NCI-H1048 (cell line): ENCODE measurements at places on chromosomes 5 and 9.

DNA sequence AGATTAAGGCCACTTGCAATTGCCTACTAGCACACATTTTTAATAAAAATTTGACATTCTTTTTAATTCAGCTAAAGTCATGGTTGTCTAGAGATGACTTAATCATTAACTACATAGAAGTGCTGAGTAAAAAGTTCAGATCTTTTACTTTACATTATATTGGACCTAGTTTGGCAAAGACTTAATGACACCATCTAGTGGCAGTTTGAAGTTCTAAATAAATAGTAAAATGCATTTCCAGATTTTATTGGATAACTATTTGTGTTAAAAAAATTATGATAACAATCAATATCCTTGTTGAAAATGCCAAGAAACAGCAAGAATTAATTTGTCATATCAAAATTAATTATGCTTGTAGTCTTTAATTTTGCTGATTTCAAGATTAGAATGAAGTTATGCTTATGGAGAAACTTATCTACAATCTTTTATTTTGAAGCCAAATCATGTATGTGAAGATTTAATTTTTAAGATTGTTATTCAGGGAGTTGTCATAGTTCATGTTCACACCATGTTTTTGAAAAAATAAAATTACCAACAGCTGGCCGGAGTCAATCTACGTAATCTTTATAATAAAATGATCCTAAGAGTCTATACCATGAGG is 69.6 kb upstream of the PJA2 start:
- no peak for DNase-seq

DNA sequence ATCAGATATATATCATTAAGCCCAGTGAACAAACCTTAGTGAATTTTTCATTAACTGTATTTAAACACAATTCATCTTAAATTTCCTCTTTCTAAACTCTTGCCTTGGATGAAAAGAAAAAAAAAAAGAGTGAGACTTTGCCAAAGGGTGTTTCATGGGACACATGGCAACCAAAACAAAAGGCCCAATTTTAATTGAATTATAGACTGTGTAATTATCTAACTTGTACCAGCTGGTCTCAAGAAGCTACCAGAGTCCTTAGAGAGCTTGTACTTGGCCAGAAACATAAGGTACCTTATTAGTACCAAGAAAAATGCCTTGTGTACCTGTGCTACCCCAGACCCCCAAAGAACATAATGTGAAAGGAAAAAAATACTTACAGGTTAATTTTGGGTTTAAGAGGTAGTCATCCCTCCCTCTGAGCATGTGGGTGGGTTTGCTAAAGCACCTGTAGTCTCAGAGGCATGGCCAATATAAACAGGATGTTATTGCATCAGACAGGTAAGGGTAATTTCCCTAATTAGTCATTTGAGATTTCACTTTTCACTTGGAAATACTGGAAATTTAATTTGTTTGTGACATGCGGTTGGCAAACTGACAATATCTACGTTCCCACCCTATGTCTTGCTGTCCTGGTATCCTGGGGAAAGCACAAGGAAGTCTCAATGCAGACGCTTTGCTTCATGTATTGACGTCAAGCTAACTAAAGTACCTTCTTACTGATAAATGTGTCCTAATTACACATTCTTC is 90.1 kb downstream of the SNCAIP start:
- no peak for DNase-seq

- DNase-seq: no peak
Observed at GRCh38 chr9:70229026-70229425, 29.8 kb upstream of the SMC5 start.

GRCh38 chr9:120937596-120937995 is 11.0 kb upstream of the TRAF1 start:
- no peak for DNase-seq

DNA sequence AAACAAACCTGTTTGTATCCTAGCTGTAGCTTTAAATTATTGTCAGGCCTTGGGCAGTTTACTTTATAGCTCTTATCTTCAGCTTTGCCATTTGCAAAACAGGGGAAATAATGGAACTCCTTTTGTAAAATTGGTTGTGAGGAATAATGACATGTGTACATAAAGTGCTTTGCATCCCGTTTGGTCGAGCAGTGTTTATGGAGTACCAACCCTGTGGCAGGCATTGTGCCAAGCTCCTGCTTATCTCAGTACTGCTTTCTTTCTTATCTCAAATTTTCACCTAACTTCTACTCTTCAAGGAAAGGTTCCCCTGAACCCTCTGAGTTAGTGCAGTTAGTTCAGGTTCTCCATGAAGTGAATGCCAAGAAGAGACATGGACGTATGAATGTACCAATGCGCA is 9.4 kb upstream of the TENT2 start:
- peak; percentile 41 for DNase-seq

DNA sequence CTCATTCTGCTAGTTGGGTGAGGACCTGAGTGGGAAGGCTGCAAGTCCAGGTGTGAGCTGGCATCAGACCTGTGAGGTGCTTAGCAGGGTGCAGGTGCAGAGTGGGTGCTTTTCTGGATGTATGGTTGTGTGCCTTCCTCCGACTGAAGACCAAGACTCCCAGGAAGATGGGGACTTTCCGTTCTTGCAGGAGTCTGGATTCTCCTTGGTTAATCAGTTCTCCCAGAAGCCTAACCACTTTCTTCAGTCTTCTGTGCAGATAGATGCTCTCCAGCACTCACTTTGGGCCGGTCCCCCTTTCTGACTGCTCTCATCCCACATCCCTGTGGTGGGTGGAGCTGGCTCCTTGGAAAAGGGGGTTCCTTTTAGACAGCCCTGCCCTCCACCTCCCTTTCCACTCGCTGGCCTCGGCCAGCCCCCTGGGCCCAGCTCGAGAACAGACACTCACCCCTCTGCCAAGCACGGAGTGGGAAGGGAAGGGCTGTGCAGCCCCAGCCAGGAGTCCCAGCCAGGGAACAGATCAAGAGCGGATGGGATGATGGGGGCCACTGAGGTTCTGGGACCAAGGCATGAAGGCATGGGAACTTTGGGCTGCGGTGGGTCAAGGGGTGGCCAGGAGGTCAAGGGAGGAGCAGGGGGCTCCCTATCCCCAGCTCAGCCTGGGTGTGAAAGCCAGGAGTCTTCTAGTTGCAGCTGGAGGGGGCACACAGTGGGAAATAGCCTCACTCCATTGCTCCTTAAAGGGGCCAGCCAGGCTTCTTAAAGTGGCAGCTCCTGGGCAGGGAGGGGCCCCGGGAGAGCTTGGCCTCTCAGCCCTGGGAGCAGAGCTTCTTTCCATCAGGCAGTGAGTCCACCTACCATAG is 62.4 kb downstream of the FGF18 start:
- no peak for DNase-seq

DNA sequence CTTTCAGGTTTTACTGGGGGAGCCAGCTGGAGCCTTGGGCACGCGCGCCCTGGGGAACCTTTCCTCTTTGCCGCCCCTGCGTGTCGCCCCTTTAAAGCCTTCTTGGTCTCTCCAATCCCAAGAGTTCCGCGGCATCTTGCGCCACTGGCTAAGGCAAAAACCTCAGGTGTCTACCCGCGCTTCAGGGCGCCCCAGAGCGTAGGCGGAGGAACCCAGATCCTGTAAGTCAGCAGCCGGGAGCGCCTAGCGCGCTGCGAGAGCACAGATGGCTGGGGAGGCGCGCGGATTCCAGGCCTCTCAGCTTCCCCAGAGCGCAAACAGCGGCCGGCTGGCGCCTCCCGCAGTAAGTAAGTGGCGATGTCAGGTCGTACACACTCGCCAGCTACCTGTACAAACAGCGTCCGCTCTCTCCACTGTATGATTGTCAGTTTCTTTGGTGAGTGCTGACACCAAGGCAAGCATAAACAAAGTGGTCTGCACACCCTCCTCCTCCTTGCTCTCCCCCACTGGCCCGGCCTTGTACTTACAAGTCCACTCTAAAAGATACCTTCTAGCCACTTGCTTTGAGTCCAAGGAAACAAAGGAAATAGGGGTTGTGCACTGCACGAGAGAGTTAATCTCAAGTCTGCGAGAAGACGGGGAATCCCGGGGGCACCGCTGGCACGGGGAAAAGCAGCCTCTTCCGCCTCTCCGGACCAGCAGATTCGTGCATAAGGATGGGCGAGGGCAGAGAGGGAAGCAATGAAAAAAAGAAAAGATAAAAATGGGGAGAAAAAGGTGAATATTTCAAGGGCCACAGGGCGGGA is 2.9 kb downstream of the HTR1A start:
- DNase-seq: no peak

DNA sequence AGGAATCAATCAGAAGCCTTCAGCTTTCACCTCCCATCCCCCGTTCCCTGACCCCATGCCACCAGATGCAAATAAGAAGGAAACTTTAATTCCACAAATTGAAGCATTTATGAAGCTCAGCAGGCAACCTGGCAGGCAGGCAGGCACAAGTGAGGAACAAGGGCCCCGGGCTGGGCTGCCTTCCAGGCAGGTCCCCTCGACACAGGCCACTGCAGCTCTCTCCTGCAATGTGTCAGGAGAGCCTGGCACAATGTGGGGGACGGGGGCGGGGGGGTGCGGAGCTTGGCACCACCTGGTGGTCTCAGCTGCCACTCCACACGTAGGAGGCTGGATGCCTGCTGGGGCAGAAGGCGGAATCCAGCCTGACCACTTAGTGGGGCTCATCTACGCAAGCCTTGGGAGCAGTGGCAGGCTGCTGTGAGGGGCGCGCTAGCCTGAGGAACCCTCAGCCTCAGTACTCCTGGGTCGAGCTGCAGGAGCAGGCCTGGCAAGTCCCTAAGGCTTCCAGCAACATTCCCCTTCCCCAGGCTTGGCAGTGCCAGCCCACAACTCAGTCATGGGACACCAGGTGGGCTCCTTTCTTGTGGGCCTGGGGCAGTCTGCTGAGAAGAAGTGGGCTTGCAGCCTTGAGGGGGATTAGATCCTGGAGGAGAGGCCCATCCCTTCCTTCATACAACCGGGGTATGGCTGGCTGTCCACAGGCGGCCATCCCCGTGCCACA is 50.2 kb upstream of the KCNMB1 start:
- DNase-seq: no peak

GRCh38 chr9:35917261-35917660 is 8.0 kb downstream of the SPAAR start:
- DNase-seq: no peak

GRCh38 chr9:78668148-78668832 is 371.4 kb downstream of the PSAT1 start:
- DNase-seq: no peak

DNA sequence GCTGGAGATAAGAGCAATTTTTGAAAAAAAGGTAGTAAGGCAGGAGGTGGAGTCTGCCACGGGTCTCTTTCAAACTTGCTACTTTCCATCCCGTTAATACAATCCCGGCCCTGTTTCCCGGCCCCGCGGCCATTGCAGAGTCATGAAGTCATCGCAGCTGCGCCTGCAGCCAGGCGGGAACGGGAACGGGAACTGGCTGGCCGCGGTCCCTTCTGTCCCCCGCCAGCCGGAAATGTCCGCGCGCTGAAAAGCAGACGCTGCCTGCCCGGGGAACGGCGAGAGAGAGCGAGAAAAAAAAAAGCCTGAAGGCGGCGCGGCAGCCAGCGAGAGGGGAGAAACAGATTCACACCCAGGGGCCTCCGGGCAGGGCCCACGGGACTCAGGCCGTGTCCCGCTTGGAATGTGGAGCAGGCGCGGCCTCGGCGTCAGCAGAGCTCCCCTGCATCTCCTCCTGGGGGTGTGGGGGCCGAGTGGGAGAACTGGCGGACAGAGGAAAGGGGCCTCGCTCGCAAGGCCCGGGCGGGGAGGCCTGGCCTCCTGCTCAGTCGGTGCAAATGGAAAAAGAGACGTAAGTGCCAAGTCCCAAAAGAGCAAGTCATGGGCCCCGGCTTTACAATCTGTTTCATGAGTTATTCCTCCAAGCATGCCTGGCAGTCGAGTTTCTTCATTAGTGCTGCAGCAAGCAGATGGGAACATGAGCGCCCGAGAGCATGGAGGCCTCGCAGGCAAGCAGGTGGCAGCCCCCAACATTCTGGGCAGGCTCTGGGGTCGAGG is 201.2 kb upstream of the GAS1 start:
- no peak for DNase-seq

DNA sequence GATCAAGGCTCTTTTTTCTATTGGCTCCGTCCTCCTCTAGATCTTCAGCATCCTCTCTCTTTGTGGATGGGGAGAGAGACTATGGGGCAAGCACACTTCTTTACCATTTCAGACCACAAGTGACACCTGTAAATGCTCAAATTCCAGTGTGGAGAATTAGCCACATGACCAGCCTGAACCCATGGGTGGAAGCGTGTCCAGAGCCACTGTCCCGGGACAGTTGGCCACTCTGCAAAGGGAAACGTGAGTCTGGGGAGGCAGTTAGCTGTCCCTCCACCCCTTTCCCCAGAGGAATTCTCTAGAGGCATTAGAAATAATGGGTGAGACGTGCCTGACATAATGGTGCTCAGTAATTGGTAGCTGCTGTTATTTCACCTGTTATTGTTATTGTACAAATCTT is 40.9 kb downstream of the AMBP start:
- no peak for DNase-seq

- DNase-seq: no peak
Observed at GRCh38 chr9:117305454-117305853, 109.4 kb downstream of the ASTN2 start.
